ENCODE measurements at places on chromosomes 3 and 15. TPM values are rescaled to one million over a fixed set of nuclear protein-coding genes. Genes with fewer than 3 reads are reported as not detected.

DNA sequence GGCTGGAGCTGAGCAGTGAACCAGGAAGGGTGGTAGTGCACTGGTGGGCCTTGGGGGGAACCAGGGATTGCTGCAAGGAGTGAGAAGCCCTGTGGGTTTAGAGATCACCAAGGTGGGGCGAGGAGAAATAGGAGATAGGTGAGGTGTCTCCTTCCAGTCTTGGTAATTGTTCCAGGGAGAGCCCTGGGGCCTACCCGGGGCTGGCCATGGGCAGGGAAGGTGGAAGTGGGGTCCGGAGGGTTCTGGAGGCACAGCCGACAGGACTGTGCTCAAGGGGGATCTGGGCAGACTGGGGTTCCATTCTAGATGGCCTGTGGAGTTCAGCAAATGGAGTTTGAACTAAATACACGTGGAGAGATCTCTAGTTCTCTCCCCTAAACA is 4.5 kb downstream of the CHST13 start:
- DNase-seq, result no peak

PP2D1 gene
- not detected for total RNA-seq

DNA sequence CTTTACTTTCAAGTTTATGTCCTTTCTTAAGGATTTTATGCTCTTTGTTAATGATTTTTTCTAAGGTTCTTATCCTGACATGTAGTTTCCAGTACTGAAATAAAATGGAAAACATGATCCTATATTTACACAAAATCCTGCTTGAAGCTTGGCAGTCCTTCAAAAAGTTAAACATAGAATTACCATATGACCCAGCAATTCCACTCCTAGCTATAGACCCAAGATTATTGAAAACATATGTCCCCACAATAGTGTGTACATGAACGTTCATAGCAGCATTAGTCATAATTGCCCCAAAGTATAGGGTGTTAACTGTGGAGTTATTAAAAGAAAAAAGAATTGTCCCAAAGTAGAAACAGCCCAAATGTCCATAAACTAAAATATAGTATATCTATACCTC is 33.2 kb downstream of the ITGB5 start:
- DNase-seq, result no peak

- DNase-seq, result no peak
These were observed 64.5 kb downstream of the RPL39L start for GRCh38 chr3:187074846-187075245.

CEP152 gene
- total RNA-seq, result 16.7 TPM

IL5RA gene
- total RNA-seq, result 0.27 TPM

- peak; percentile 40 for DNase-seq
These were observed 95.0 kb downstream of the ANP32A start for GRCh38 chr15:68725736-68726135.

ZDHHC23 gene
- 41.1 TPM for total RNA-seq

DNA sequence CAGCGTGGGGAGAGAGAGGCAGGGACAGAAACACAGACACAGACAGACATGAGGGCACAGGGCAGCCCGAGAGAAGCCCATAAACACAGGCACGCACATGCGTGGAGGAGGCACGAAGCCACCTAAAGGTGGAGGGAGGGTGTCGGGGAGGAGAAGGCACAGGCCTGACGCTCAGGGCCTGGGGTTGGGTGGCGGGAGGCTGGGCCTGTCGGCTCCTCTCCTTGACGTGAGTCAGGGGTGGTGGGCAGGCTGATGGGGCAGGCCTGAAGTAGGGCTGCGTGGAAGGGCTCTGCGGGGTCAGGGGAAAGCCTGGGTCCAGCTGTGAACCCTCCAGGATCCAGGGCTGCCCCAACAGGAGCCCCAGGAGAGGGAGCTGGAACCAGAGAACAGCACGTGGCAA is 74.2 kb downstream of the EPHB3 start:
- no peak for DNase-seq

DNA sequence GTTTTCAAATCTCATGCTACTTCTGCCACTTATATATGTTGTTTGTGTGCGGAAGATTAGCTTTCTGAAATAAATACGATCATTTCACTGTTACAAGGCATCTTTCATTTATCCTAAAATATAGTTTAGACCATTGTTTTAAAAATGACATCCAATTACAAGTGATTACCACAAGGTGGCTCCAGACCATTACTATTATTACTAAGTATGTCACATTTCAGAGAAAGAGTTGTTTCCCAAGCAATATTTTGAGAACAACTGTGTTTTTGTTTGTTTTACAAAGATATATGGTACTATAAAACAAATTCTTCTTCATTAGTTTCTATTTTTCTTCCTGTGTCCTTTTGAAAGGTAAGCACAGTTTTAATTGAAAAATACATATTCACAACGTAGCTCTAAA is 136.0 kb upstream of the RAP2B start:
- DNase-seq, result no peak

CFAP100 gene
- total RNA-seq, result not detected

SEMA3B gene
- total RNA-seq, result 82.7 TPM

DNA sequence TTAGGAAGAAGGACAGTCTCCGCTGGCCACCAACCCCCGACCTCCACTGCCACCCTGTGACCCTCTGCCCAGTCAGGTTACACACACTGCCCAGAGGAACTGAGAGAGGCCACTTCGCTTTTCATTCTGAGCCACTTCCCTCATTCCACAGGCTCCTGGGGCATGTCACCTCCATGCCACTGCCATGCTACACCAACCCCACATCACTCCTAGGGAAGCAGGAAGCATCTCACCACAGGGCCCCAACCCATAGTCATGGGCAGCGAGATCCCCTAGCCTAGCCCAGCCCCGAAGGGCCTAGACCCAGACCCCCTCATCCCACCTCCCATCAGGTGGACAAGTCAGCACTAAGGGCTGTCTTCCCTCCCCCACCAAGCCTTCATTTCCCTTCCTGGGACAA is 1.4 kb downstream of the PLCB2 start:
- DNase-seq, result no peak

DNA sequence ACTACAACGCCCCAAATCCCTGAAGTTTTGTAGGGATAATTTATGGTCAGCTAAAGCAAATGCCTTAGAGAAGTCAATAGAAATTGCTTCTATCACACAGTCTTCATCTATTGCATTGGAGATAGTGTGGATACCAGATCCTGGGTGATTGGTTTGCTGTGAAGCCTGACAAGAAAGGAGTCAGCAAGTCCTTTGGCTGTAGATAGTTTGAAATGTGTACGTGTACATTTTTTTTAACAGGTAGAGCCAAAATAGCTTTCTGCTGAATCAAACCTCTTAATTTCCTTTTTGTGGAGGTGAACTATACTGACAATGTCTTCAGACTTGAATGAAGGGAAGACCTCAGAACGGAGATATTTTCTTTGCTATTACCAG is 312.3 kb downstream of the ZBBX start:
- no peak for DNase-seq

DNA sequence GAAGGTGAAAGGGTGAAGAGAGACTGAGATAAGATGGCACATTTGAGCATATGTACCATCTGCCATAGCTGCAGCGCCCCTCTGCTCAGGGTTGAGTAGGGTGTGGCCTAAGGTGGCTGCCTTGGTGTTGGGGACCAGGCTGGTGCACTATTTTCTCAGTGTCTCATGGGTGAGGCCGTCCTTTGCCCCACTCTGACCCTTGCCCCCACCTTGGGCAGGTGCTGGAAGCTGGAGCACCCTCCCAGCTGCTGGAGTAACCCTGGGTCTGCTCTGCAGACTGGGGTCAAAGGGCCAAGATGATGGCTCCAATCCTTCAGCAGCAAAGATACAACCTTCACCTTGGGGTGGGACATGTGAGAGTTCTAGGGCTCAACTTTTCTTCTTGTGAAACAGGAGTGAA is 69.2 kb downstream of the DAPK2 start:
- DNase-seq, result peak; percentile 48

DNA sequence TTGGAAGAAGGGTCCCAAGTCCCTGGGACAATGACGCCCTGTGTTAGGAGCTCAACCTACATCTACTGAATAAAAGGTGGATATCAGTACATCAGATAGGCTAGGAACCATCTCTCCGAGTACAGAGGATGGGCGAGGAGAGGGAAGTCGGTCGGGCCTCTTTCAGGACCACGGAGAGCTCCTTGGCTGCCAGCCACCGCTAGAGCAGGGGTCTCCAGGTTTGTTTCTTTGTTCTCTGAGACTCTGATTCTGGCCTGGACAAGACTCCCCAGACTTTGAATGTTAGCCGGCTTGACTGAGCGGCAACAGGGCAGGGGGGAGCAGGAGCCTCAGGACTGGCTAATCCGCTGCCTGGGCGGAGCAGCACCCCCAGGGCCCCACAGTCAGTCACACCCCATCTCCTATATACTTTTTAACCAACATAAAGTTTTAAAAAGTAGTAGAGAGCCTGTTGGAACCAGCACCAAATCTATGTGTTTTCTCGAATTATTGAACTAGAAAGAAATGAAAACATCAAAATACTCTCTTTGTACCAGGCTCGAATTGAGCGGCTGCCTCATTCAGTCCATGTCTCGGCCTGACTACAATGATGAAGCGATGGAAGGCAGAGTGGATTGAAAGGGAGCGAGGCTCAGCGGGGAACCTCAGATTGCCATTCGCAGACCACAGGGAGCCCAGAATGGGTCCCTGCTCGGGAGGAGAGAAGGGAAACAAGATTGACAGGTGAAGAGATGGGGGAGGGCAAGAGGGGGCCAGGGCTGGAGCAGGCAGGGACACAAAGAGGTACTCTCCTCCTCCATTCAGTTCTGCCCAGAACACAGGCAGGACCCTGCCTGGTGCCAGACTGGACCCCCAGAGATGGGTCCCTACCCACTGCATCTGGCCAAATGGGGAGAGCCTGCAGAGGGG is 131.6 kb downstream of the TPRA1 start:
- DNase-seq, result no peak

DNA sequence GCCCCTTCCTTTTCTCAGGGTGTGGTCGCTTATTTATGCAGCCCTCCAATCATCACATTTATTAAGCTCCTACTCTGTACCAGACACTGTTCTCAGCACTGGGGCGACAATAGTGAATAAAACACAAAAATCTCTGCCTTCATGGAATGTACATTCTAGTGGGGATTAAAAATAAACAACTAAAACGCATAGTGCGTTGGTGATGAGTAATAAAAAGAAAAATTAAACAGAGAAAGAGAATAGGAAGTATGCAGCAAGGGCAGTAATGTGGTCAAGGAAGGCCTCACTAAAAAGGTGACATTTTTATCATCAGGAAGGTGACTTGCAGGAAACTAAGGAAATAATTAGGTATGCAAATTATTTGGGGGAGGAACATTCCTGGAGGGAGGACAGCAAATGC is 5.1 kb downstream of the SLC51B start:
- DNase-seq, result no peak

GRCh38 chr3:4982773-4983738 is 3.8 kb downstream of the BHLHE40 start:
- no peak for DNase-seq

HCLS1 gene
- 50.3 TPM for total RNA-seq

DNA sequence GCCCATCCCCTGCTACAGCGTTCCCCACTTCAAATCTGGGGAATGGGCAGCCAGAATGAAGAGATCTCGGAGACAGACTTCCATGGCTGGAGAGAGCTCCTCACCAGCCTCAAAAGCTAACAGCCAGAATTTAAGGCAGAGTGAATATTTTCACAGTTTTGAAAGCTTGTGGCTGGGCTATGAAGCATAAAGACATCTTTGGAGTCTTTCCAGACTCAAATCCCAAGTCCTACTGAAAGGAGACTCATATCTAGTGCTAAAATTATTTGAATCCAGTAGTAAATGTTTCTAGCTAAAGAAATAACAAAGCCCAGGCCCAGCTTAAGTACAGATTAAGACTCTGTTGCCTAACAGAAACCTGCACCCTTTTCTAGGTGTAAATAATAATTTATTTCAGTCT is 628.4 kb upstream of the ALCAM start:
- DNase-seq, result no peak

DNA sequence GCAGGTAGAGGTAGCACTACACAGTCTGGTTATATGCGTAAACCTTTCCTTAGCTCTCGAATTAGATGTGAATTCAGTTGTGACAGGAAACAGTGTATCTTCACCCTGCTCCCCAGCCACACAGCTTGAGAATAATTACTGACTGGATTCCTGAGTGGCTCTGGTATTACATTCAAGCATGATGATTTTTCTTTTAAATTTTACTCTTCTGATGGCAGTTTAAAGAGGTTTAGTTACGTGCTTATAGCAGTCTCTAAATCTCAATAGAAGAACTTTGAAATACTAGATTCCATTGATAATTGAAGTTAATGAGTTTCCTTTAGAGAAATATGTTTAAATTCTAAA is 98.8 kb downstream of the FNDC3B start:
- no peak for DNase-seq

DNA sequence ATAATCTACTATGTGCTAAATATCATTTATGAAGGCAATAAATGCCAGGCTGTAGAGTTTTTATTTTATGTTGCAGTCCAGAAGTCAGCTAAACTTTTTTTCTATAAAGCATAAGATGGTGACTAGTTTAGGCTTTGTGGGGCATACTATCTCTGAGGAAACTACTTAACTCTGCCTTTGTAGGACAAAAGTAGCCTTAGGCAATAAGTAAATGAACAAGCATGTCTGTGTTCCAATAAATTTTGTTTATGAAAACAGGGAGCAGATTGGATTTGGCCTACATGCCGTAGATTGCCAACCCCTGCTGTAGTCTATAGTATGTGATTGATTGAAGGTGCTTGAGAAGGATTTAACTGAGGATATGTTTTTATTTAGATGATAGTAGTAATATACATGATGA is 502.5 kb upstream of the NAALADL2 start:
- no peak for DNase-seq

NR2E3 gene
- not detected for total RNA-seq

GRCh38 chr3:175737646-175738572 is 878.8 kb downstream of the NAALADL2 start:
- no peak for DNase-seq

RBPMS2 gene
- total RNA-seq, result 4.4 TPM

SH2D7 gene
- 9.3 TPM for total RNA-seq

- no peak for DNase-seq
These were observed 43.0 kb downstream of the USP13 start for GRCh38 chr3:179695672-179696313.

GRCh38 chr3:119529883-119530282 is 29.5 kb downstream of the CD80 start:
- no peak for DNase-seq

- DNase-seq, result no peak
These were observed 13.1 kb upstream of the CYP11A1 start for GRCh38 chr15:74380361-74381189.

GRCh38 chr3:73658227-73658626 is 33.5 kb upstream of the PDZRN3 start:
- DNase-seq, result no peak

GRCh38 chr3:134462331-134462941 is 23.3 kb downstream of the ANAPC13 start:
- DNase-seq, result no peak

- DNase-seq, result no peak
These were observed 19.2 kb upstream of the UBE2Q2 start for GRCh38 chr15:75823860-75824613.

- no peak for DNase-seq
These were observed 356.2 kb downstream of the CNTN4 start for GRCh38 chr3:2454865-2455264.

KNL1 gene
- total RNA-seq, result 3.7 TPM

CLDN18 gene
- not detected for total RNA-seq

- DNase-seq, result peak; percentile 89
These were observed 1.9 kb downstream of the ADAMTS9 start for GRCh38 chr3:64685800-64686445.

- DNase-seq, result peak; percentile 84
These were observed 6.3 kb downstream of the RPP25 start for GRCh38 chr15:74950078-74950908.

ROPN1 gene
- 3.4 TPM for total RNA-seq

FBXO40 gene
- not detected for total RNA-seq
